ENCODE measurements at places on chromosomes 5 and 9.

DNA sequence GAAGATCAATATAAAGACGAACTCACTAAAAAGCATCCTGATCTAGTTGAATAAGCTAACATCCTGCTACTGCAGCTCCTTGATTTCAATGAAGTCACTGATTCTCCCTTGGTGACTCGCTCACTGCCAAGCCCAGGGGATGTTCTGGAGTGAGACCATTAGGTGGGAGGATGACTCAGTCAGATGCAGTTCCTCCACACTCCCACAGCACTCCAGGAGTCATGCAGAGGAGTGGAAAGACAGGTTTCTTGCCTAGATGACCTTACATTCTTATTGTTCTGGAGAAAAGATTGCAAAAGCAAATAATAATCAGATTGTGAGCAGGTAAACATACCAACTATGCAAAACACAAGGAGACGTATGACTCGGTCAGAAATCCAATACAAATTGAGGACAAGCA is 15.3 kb downstream of the GCNT4 start:
- DNase-seq, result no peak

DNA sequence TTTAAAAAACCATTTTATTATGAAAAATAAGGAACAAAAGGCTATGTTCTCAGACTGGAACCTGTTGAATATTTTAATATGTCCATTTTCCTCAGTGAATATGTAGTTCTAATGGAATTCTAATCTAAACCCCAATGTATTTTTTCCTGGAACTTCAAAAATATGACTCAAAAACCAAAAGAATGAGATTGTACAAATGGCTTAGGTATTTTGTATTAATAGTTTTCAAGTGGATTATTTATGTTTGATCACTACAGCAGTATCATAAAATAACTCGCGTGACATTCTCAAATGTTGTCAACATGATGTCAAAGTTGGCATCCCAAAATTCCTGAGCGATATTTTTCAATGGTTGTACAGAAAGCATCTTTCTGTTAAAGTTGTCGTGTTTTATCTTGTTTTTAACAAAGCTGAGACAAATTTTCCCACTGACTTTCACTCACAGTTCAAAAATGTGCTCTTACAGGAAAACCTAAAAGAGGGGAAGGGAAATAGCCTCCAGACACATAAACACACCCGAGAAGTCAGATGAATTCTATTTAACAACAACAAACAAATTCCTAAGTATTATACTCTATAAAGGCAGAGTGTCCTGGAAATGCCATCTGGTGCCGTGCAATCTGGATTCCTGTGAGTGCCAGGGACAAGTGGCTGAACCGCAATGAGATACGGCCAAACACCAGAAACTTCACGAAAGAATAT is 68.1 kb upstream of the TAS2R1 start:
- no peak for DNase-seq

- DNase-seq, result no peak
These were observed 56.5 kb downstream of the ANKRD33B start for GRCh38 chr5:10620346-10620745.

- DNase-seq, result no peak
These were observed 112.2 kb downstream of the SCAMP1 start for GRCh38 chr5:78472469-78473106.

GRCh38 chr9:15295761-15296405 is 11.1 kb downstream of the TTC39B start:
- no peak for DNase-seq

GRCh38 chr5:40391642-40392041 is 288.1 kb upstream of the PTGER4 start:
- no peak for DNase-seq

- DNase-seq, result peak; percentile 54
These were observed at the start of gene WDR38 for GRCh38 chr9:124852829-124853531. TSS of gene WDR38 (plus strand) at chr9:124853460. CDS start at chr9:124853532, 72 bp downstream.

- DNase-seq, result peak; percentile 15
These were observed 1.1 kb downstream of the NPM1 start for GRCh38 chr5:171388816-171389168.

- no peak for DNase-seq
These were observed 7.1 kb downstream of the PLCXD3 start for GRCh38 chr5:41503310-41503709.

- no peak for DNase-seq
These were observed 17.5 kb upstream of the SEMA4D start for GRCh38 chr9:89515416-89515815.

DNA sequence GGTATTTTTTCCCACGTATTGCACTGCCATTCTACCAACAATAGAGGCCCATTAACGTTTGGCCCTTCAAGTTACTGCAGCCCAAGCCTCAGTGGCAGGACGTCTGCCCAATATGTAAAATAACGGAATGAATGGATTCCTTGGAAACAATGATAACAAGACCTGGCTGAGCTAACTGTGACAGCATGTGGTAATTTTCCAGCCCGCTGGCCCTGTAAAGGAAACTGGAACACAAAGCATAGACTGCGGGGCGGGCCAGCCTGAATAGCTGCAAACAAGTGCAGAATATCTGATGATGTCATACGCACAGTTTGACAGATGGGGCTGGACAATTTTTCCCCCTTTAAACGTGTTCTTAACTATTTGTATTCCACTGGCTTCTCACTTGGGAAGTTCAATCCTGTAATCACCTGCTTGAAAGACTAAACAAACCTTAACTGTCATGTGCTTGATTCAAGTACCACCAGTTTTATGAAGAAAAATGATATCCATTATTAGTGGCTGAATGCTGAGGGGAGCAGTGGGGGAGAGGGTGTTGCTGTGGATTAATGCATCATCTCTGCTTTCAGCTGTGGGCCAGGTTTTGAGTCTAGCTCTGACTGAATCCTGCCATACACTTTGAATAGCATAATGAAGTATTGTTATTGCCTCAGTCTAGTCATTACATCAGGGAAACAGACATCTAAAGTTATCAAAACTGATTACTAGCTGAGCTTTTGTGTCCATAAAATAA is 323.9 kb downstream of the TMEM161B start:
- DNase-seq, result no peak

DNA sequence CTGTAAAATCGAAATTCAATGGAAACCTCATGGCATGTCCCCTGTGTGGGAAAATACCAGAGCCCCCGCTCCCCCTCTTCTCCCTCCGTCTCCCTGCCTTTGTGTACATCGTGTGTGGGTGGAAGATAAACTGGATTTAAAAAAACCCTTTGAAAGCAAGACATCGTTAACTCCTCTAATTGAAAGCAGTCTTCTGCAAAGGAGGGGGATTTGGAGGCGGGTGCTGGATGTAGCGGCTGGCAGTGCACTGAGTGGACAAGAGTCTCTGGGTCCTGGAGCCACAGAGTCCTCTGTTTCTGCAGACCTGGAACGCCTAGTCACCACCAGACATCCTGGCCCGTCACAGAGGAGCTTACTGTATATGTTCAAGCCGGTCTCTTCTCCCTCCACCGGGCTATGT is 169.4 kb downstream of the PAPPA start:
- DNase-seq, result no peak

GRCh38 chr9:1014225-1014624 is 35.9 kb upstream of the DMRT2 start:
- DNase-seq, result no peak

DNA sequence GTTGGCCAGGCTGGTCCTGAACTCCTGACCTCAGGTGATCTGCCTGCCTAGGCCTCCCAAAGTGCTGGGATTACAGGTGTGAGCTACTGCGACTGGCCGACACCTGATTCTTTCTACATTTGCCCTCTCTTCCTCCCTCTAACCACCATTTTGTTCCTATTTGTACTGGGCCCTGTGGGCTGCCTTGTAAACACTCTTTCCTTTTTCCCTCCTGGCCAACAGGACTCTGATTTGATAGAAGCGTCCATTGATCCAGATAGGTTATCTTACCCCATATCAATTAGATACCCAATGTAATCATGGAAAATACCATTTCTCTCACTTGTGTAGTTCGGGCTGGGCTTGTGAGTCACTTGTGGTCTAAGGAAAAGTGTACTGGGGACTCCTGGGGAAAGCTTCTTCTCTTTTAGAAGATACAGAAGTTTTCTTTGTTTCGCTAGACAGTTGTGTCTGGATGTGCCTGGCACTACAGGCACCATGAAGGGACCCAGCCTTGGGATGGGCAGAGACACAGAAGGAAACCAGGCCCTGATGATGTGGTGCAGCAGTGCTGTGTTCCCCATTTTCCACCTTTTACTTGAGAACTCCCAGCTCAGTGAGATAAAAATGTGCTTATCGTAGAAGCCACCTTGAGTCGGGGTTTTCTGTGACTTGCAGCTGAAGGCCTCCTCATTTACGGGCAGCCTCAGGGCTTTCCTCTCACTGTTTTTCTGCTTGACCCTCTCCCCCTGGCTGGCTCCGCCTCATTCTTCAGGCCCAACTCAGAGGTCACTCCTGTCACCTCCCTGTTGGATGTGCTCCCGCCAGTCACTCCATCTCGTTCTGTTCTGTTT is 32.8 kb upstream of the CPEB4 start:
- DNase-seq, result no peak

DNA sequence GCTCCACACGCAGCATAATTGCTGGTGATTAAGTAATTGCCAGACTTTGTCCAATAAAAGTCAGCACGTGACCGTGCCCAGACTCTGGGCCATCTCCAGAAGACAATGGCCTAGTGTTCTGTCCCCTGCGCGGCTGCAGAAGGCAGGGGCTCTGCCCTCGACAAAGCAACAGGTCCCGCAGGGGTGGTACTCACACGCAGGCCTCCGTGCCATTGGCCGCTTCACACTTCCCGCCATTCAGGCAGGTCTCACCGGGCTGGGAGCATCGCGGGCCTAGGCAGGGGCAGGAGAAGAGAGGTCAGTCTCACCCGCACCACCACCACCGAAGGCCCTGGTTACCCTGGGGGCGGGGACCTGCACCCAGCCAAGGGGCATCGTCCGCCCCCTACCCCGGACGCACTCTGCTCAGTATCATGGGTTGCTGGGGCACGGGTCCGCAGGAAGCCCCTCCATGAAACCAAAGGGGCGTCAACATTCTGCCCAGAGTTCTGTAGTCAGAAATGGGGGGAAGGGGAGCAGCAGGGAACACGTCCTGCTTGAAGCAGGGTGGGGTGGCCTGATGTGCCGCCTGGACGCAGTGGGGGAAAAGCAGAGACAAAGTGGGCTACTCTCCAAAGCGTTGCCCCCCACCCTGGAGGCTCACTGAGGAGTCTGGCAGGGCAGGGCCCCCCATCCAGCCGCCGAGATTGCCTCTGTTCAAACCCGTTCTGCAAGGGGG is 1.9 kb downstream of the NOTCH1 start:
- no peak for DNase-seq

DNA sequence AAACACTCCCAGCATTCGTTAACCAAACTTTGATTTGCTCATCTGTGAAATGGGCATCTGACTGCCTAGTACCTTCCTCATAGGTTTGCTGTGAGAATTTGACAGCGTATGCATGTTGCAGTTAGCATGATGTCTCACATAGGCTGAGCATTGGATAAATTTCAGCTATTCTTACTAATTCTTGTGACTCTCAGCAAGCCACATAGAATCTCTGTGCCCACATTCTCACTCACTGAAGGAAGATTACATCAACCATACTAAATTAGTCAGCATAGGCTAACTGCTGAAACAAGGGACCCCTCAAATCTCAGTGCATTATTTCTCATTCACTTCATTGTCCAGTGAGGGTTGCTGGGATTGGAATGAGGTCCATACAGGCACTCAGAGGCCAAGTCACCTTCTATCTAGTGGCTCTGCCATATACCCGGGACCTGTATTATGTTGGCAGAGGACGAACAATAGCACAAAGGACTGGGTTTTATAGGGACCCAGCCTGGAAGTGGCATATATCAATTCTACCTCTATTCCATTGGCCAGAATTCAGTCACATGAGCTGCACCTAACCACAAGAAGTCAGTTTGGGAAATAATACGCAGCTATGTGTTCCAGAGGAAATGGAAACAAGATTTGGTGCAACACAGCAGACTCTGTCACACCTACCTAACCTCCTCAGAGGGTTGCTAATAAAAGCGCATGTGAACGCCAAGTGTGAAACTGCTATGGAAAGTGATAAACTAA is 4.2 kb upstream of the PTGER4 start:
- no peak for DNase-seq

- DNase-seq, result no peak
These were observed 41.3 kb upstream of the MIER3 start for GRCh38 chr5:56993241-56993640.

DNA sequence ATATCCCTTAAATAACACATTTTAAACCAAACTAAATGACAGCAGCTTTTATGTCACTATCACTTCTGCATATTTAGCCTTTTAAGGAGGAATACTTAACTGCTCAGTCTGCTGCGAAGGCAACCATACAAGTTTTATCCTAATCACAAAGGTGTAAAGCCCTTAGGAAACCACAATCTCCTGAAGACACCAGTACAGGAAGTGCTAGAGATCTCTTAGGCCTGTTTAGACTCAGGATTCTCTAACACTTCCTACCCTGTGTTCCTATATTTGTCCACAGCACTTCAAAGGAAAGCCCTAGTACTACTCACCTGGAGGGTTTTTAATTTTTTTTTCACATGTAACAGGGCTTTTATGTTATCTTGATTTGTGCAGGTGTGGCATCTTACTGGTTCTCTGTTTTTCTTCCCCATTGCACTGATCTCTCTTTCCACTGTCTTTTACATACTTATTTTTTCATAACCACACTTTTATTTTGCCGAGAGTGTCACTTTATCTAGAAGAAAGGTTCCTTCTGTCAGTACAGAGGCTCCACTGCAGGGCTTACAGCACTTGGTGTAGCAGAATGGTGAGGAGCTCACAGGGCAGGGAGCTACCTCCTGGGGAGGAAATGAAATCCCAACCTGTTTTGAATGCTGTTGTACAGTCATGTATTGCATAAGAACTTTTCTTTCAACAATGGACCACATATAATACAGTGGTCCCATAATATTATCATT is 1060.6 kb upstream of the ACO1 start:
- DNase-seq, result no peak

GRCh38 chr5:133797167-133797566 is 171.3 kb downstream of the C5orf15 start:
- no peak for DNase-seq

DNA sequence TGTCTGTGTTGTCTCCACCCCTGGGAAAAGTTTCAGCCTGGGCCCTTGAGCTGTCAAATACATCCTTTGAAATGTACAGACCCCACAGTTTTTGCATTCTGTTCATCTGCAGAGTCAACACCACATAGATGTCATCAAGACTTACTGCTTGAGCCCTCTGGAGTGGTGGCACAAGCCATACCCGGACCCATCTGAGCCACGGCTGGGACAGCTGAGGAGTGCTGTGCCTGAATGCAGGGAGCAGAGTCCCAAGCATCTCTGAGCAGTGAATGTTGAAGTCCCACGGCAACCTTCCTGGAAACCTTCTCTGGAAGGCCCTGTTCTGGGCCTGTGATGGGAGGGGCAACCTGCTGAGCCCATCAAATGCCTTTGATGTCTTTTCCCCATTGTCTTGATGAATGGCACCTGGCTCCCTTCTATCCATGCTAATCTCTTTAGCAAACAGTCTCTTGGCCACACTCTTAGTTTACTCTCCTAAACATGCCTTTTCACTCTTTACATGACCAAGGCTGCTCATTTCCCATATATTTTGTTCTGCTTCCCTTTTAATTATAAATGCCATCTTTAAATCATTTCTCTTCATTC is 92.5 kb downstream of the ATPSCKMT start:
- DNase-seq, result no peak

GRCh38 chr9:21688108-21689102 is 114.0 kb upstream of the MTAP start:
- no peak for DNase-seq

GRCh38 chr5:158559643-158560042 is 540.1 kb downstream of the EBF1 start:
- no peak for DNase-seq
